ENCODE measurements at places on chromosomes 12 and 14. TPM values are rescaled to one million over a fixed set of nuclear protein-coding genes. Genes with fewer than 3 reads are reported as not detected.

DNA sequence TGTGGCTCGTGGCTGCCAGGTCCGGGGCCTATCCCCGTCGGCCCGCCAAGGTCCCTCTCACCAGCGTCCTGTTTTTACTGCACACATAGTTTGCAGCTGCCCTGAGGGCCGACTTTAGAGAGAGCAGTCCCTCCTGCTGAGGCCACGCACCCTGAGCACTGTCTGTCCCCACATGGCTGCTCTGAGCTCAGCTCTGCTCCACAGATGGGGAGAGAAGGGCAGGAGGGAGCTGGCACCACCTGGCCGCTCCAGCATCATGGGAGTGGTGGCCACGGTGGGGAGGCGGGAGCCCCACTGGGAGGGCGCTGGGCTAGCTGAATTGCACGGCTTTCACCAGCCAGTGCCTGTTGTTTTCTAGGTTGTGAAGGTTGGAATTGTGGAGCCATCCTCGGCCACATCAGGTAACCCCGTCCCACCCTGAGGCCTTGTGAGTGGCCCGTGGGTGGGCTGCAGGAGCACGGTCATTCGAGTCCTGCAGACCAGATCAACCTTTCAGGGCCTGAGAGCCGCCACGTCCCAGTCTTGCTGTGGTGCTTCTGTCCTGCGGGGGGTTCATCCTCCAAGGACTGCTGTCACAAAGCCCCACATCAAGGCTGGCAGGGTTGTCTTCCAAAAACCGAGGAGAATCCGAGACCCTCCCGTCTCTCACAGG lies 7.4 kb upstream of the TEX22 start:
- DNase-seq: no peak

- DNase-seq: peak; percentile 91
Observed at GRCh38 chr12:39605501-39605900, 14.1 kb downstream of the ABCD2 start.

DNA sequence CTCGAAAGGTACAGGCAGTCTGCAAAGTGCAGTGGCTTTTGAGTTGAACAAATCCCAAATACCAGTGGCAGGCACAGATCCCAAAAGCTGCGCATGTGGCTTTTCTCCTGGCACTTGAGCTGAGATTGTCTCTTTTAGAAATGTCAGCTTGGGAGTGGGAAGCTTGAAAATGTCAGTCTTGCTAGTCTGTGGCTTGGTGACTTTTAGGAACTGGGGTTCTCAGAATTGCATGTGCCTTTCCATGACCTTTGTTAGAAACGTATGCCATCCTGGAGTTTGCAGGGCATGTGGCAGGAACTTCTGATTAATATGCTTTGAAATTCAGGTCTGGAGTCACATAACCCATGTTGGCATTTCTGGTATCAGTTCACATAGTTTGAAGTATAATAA lies 182.1 kb downstream of the CHST11 start:
- peak; percentile 13 for DNase-seq

GRCh38 chr12:106276032-106276740 lies 26.3 kb upstream of the TCP11L2 start:
- no peak for DNase-seq

Gene KRT75
- total RNA-seq: 0.43 TPM

Gene A2ML1
- total RNA-seq: not detected

Gene PYGL
- 1.4 TPM for total RNA-seq

Gene FAR2
- total RNA-seq: not detected

Gene LIN52
- total RNA-seq: 12.9 TPM

Gene C12orf42
- not detected for total RNA-seq

Gene FAM186B
- not detected for total RNA-seq

Gene PZP
- total RNA-seq: not detected

- DNase-seq: no peak
Observed at GRCh38 chr12:124513297-124513867, 54.0 kb downstream of the NCOR2 start.

Gene GCN1
- 79.0 TPM for total RNA-seq

All from G401 (cell line).